Inflammatory macrophage (primary cell): ENCODE measurements at places on chromosomes 7 and 10.

DNA sequence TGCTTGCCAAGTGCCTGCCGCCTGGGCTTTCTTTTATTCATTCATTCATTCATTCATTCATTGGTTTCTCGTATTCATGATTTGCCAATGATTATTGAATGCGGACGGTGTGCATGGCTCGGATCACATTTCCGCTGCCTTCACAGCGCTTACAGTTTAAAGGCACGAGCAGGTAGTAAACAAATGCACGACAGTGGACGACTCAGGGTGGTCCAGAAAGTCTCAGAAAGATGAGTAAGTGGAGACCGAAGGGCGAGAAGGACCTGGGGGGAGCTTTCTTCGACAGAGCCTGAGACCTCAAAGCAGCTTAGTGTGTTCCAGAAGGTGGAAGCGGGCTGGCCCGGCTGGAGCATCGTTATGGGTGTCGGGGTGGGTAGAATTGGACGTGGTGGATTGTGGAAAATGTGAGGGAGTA, 506 bp downstream of the MCM10 start:
- DNase-seq = no peak

- DNase-seq = no peak
Observed at GRCh38 chr10:29482591-29483431, 152.0 kb downstream of the SVIL start.

DNA sequence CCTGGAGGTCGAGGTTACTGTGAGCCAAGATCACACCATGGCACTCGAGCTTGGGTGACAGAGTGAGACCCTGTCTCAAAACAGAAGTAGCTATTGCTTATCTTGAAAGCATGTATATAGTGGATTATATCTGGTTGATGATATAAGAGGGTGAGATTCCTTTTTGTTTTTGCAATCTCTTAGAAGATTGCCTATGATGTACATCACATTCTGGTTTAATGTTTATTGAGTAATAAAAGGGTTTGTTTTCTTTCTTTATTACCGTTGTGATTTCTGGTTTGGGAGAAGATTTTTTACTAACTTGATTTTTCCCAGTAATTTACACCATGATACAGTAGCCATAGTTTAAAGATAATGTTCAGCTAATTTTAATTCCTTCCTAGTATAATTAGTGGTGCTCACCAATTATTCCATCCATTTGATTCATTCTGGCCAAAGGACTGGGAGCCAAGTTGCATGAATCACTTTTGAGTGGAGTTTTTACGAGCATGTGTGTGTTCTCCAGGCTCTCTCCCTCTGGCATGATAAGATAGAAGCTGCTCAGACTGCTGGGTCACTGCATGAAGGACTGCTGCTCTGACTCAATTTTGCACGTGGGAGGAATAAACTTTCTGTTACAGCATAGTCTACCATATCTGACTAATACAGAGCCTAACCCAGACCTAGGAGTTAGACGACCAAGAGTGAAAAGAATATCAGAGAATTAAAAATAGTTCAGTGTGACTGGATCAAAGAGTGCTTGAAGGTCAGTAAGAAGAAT, 13.5 kb upstream of the TSPAN13 start:
- DNase-seq = peak; percentile 41

- DNase-seq = no peak
Observed at GRCh38 chr7:51314726-51315125, 1.9 kb downstream of the COBL start.

DNA sequence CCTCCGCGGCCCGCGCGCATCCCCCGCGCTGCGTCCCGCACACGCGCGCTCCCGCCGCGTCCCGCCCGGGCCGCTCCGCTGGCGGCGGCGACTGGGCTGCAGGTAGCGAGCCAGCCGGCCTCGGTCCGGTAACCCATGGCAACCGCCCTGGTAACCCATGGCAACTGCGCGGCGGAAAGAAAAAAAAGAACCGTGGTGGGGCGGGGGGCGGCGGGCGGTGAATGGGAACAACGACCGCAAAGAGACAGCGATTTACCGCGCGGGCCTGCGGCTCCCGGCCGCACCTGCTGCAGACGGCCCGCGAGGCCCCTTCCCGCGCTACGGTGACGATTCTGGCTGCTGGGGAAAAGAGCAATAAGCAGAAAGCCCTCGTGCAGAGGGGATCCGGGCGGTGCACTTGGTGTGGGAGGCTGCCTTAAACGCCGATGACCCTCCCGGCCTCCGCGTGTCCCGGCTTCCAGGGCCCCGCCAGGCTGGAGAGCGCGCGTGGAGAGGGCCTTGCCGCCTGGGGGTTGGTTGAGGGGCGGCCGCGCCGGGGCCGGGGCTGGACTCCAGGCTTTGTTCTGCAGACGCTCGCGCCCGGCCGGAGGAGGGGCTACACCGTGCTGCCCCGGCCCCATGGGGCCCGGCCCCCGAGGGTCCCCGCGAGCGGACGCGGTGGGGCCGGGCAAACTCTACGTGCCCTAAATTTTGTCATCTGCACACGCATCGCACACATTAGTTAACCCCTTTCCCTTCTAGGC, 84.7 kb downstream of the SNX10 start:
- no peak for DNase-seq

- DNase-seq = no peak
Observed at GRCh38 chr7:29247963-29248236, 53.3 kb downstream of the CHN2 start.

DNA sequence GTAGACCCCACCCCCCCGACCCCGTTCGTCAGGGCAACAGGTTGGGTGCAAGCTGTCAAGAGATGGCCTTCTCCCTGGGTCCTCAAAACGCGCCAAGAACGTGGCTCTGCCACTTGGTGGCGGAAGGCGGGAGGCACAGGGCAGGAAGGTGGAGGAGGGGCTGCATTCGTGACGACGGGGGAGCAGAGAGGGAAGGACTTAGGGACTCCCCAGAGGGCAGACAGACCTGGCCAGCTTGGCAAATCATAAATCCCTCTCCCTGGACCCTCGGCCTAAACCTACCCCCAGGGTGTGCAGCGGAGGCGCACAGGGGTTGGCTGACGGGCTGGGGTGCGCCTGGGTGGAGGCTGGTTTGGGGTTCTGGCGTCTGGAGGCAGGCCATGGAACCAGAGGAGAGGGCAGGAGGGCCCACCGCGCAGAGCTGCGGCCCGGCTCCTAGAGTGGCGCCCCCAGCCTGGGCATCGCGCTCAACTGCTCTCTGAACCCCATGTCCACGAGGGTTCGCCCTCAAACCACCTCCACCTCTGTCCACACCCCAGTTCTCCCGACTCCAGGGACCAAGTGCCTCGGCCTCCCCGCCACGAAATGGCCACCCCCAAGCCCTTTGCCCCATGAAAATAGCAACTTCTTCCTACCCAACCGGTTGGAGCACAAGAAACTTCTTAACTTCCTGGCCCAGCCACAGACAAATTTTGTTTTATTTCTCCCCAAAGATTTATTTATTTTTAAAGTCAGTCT, 10.8 kb upstream of the GATA3 start:
- no peak for DNase-seq

DNA sequence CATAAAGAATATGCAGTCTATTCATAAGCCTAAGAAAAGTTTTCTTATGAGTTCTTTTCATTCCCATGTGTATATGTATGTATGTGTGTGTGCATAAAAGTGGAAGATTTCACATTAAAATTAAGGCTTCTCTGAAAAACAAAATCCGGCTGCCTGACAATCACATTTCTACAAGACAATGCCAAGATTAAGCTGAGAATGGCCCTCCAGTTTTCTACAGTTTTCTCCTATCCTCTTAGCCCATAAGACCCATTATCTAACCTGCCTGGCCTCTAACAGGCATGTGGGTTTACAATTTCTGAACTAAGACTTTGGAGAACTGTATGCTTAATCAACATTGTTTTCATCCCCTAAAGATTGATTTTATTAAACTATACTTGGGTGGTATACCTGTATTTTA, 446.0 kb upstream of the SEMA3A start:
- DNase-seq = no peak

GRCh38 chr7:36379831-36380504, 9.7 kb upstream of the ANLN start:
- no peak for DNase-seq

DNA sequence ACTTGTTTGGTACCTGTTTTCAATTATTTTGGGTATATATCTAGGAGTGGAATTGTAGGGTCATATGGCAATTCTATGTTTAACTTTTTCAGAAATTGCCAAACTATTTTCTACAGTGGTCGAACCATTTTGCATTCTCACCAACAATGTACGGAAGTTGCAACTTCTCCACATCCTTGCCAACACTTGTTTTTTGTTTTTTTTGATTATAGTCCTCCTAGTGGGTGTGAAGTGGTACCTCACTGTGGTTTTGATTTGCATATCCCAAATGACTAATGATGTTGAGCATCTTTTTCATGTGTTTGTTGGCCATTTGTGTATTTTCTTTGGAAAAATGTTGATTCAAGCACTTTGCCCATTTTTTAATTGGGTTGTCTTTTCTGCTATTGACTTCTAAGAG, 122.1 kb downstream of the RPS24 start:
- no peak for DNase-seq

- DNase-seq = no peak
Observed at GRCh38 chr10:110834629-110835301, 37.0 kb upstream of the PDCD4 start.

DNA sequence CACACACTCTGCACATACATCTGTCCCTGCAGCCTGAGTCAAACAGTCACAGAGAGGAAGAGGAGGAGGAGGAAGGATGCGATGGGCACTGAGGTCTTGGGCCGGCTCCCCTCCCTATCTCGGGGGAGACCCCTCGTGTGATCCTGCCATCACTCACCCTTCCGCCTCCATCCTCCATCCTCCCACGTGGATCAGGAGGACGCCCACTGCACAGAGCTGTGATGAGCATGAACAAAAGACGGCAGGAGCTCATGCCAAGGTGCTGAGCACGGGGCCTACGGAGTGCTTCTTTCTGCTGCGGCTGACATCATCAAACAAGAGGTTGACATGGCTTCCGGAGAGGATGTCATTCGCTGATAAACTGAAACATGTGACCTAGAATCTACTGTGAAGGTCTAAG, 68.0 kb downstream of the DIP2C start:
- DNase-seq = no peak

DNA sequence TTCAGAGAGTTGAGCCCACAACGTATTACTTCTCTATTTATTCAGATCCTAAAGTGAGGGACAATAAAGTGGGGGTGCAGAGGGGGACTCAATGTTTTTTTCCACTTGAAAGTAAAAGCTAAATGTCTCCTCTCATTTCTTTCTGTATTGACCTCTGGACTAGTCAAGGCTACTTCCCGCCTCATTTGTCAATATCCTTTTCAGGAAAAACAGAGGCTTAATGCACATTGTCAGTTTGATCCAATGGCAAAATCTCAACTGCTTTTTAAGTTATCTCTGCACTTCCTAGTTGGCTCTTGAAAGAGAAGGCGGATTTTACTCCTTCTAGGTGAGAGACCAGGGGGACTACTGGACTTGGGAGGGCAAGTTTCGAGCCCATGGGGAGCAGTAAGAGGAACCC, 56.4 kb downstream of the HIPK2 start:
- no peak for DNase-seq

GRCh38 chr7:140206616-140207389, 30.0 kb upstream of the KDM7A start:
- peak; percentile 29 for DNase-seq

DNA sequence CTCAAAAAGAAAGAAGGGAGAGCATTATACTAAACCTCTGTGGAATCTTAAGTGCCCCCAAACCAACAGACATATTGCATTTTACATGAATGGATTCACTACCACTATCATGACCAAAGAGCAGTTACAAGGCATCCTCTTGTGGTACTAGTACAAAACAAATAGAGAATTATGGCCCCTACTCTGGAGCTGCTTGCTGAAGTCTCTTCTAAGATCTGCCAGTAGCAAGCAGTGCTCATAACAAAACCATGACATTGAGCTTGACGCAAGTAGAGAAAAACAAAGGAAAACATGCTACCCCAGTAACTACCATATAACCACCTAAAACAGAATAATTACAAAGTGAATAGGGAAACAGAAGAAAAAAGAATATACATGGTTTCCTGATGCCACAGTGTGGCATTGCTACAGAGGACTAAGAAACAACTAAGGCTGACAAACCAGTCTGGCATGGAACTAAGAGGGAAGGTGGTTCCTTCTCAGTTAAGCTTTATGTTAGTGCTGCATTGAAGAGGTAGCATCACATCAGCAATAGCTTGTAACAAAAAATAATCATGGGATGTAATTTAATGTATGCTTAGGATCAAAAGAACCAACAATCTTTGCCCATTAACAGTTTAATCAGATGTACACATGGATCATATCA, 150.2 kb upstream of the AGR3 start:
- DNase-seq = no peak

- DNase-seq = peak; percentile 75
Observed at GRCh38 chr7:69399401-69399800, 198.9 kb upstream of the AUTS2 start.

GRCh38 chr7:103010211-103010610, 64.4 kb downstream of the FBXL13 start:
- DNase-seq = no peak

DNA sequence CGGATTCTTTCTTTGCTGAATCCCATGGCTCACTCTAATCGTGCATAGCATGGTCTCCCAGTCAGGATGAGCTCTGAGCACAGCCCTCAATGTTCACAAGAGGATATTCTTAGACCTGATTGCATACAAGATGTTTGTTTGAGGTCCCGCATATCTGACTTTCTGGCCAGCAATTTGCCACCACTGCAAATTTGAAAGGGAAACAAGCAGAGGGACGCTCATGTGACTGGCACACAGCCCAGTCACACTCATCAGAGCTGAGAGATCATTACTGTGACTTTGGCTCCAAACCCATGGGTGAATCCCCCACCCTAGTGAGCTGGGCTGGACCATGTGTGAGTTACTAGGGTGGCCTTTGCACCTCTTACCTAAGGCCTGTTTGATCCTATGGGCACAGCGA, 9.9 kb downstream of the TAS2R41 start:
- DNase-seq = peak; percentile 85

- DNase-seq = no peak
Observed at GRCh38 chr10:121818599-121818998, 109.2 kb downstream of the ATE1 start.

- no peak for DNase-seq
Observed at GRCh38 chr7:66206119-66206933, 1.2 kb downstream of the TPST1 start.

GRCh38 chr10:110444004-110444337, 53.7 kb upstream of the DUSP5 start:
- no peak for DNase-seq

GRCh38 chr10:88114368-88114767, 250.9 kb downstream of the PTEN start:
- peak; percentile 67 for DNase-seq

DNA sequence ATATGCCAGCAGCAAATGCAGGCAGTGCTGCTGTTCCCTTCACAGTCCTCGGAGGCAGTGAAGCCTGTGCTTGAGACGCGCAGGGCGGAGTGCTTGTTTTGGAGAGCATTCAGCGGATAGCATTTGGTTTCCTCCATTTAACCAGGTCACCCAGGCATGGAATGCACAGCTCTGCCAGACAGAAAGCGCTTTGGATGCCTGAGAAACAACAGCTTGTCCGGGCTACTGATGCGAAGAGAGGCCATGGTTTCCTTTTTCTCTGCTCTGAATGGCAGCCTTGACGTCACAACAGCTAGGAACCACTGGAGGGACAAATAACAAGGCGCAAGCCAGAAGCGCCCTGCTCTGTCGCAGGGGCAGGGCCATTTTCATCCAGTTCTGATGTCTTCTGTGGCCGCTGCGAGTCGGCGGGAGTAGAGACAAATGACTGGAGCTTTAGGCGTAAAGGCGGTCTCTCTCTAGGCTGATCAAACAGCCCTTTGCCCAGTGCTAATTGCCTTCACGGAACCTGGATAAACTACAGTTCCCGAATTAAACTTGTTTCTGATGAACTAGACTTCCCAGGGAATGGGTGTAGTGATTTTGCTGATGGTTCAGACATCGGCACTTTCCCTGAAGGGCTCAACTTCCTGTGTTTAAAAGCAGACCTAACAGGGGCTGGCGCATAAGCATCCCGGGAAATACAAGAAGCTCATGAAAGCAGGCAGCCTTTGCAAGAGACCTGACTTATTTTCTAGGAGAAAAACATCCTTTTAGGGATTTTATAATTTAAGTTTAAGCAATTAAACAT, 187.6 kb upstream of the KLF14 start:
- DNase-seq = no peak
